ENCODE measurements at places on chromosomes 12 and 14. TPM values are rescaled to one million over a fixed set of nuclear protein-coding genes. Genes with fewer than 3 reads are reported as not detected.

- H3K36me3 ChIP-seq: peaks cover 2% of the 10 kb centered on the region
- H3K4me1 ChIP-seq: peaks cover 5% of the 10 kb centered on the region
- no peak for DNase-seq
- H3K27me3 ChIP-seq: peaks cover 22% of the 10 kb centered on the region
- no peak overlapping the region for H3K4me3 ChIP-seq
- H3K27ac ChIP-seq: no peak overlapping the region
These were observed 11.0 kb upstream of the TBPL2 start for GRCh38 chr14:55451398-55451797.

- H3K4me1 ChIP-seq: no peaks in the 10 kb centered on the region
- H3K36me3 ChIP-seq: no peaks in the 10 kb centered on the region
- H3K27me3 ChIP-seq: peaks cover 12% of the 10 kb centered on the region
These were observed 242.3 kb downstream of the ANO6 start for GRCh38 chr12:45458238-45458637.

DNA sequence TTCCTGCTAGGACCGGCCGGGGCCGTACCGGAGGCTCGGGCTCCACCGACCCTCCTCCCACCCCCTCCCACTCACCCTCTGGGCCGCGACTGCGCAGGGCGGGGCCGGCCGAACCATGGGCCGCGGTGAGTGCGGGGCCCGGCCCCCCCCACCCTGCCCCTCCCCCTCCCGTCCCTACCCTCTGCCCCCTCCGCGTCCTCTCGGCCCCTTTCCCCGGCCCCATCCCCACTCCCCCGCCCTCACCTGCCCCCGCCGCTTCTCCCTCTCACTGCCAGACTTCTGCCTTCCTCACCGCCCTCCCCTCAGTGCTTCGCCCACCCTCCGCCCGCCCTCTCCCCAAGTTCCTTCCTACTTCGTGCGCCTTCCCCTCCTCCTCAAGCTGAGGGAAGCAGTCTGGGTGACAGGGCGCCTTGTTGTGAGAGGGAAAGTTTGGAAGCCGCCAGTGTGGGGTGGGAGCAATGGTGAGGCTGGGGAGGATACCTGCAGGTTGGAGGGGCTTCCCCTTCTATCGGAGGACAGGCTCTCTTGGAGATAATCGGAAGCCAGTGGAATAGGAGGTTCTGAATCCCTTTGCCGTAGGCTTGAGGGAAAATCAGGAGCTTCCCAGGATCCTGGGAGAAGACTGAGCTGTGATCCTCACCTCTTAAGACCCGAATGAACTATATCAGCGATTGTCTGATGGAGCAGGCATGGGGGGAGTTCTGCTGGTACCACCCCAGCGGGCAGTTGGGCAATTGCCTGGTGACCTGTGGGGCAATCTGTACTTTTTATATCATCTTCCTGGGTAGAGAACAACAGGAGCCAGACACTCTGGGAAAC, 472 bp downstream of the MBD6 start:
- H3K27ac ChIP-seq: peak overlapping the region; percentile 87
- DNase-seq: peak; percentile 63
- no peaks in the 10 kb centered on the region for H3K27me3 ChIP-seq

DNA sequence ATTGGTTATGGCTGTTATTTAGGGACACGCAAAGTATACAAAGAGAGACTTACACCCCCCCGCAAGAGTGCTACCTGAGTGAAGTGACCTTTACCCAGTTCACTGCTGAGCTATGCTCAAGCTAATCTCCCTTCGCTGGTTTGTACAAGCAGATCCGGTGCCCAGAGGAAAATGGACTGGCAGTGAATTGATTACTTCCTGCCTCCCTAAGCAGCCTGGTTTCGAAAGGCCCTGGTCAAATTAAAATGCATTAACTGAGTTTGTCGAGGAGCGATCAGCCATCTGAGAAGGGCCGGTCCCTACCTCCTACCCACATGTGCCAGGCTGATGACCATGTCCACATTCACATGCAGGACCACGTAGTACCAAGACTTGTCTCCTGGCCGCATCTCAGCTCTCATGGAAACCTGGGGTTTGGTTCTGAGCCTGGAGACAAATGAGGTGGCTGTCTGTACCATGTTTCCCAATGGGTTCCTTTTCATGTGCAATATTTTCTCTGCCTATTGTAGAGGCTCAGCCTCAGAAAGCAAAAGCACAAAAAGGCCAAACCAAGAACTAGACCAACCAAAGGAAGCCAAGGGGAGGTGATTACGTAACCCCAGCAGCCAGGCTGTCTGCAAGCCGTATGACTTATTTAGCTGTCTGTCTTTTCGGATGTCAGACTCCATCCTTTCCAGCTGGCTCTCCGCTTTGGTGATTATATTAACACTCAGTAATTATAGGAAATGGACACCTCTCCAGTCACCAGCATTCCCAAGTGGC, 284.7 kb upstream of the PWP1 start:
- no peaks in the 10 kb centered on the region for H3K27me3 ChIP-seq
- H3K4me3 ChIP-seq: no peak overlapping the region
- DNase-seq: no peak
- no peak overlapping the region for H3K27ac ChIP-seq
- no peaks in the 10 kb centered on the region for H3K36me3 ChIP-seq

The ANKRD33 gene
- total RNA-seq: not detected

DNA sequence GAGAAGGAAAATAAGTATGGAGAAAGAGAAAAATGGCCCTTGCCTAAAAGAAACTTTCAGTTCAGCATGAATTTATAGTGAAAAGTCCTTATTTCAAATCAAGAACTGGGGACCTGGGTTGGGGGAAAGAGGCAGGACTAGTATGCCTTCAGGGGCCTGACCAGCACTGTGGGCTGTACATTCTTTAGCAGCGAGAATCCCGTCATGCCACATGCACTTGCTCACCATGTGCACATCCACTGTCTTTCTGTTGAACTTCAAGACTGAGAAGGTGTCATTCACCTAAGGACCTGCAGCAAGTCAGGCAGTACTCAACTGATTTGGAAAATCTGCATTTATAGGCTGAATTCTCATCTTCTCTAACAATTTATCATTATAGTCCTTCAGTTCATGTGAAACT, 50.2 kb downstream of the RAB35 start:
- H3K36me3 ChIP-seq: peaks cover 5% of the 10 kb centered on the region
- H3K27me3 ChIP-seq: no peaks in the 10 kb centered on the region
- no peak overlapping the region for H3K4me3 ChIP-seq
- no peak for DNase-seq

DNA sequence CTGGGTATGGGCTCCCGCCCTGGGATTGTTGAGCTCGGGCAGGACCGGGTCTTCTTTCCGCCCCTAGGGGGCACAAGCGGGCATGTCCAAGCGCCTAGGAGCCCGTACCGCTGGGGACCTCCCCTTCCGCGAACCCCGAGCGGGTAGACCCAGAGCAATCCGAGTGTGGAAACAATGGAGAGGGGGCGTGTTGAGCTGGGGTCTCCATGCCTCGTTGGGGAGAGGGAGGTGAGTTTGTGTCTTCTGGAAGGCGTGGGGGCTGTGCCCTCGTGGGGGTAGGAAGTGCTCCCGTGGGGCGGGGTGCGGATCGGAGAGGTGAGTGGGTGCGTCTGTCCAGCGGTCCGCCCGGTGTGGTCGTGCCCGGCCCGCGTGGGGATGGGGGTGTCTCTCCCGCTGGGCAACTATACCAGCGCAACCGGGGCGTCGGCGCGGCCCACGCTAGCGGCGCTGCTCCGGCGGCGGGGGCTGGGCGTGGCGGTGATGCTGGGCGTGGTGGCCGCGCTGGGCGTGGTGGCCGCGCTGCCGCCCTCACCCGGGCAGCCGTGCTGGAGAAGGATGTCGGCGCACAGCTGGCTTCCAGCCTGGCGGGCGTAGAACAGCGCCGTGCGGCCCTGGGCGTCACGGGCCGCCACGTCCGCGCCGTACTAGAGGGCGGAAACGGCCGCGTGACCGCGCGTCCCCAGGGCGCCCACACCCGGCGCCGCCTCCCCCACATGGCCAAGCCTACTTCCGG, 12.2 kb downstream of the AGAP2 start:
- DNase-seq: no peak
- peak overlapping the region; percentile 82 for H3K4me3 ChIP-seq
- peaks cover 12% of the 10 kb centered on the region for H3K36me3 ChIP-seq
- H3K27ac ChIP-seq: peak overlapping the region; percentile 78
- no peaks in the 10 kb centered on the region for H3K27me3 ChIP-seq

DNA sequence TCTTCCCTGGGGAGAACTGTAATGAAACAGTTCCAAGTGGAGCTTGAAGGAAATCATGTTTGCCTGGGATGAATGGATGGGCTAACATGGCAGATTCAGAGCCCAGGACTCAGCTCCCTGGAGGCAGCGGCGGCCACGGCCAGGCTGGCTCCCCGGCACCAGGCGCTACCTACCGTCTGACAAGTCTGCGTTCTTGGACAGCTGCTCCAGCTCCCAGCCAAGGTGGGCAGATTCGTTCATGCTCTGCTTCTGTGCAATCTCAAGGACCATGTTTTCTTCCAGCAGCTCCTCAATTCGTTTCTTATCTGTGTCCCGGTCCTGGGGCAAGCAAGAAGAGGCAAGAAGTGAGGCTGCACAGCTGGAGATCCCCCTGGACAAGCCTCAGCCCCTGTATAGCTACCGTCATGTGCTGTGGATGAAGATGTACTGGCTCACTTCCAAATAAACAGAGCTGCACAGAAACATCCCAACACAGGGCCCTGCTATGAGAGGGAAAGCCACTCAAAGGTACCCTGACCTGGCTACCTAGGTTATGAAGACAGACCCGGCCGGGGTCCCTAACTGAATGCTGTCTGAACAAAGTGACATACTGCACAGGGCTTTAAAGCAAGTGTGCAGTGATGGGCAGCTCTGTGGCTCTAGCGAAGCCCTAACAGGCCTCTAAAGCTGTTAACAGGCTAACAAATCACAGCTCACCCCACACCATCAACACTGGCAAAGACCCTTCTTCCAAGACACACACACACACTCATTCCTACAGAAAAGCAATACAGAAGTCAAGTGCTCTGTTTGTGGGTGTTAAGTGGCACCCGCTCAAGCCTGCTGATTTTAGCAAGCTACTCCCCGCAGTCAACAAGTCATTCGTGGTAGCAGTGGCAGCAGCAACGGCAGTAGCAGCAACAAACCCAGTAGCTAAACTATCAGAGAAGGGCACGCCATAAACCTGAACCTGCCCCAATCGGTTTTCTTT, 80.4 kb upstream of the GPR68 start:
- H3K4me3 ChIP-seq: peak overlapping the region; percentile 93
- H3K27me3 ChIP-seq: no peaks in the 10 kb centered on the region
- H3K36me3 ChIP-seq: peaks cover 4% of the 10 kb centered on the region
- DNase-seq: no peak
- peak overlapping the region; percentile 99 for H3K27ac ChIP-seq
- H3K4me1 ChIP-seq: peaks cover 38% of the 10 kb centered on the region

DNA sequence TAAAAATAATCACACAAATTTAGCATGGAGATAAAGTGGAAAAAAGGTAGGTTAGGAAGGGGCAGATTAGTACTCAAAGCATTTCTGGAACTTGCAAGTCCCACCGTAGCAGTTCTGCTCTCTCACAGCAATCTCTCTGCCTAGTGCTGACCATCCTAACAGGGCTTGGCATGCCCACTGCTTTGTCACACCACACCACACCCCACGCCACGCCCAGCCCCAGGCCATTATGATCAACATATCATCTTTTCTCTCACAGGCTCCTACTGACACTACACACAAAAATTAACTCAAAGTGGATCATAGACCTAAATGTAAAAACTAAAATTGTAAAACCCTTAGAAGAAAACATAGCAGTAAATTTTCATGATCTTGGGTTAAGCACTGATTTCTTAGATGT, 273.7 kb downstream of the DAD1 start:
- no peaks in the 10 kb centered on the region for H3K27me3 ChIP-seq
- no peaks in the 10 kb centered on the region for H3K4me1 ChIP-seq
- DNase-seq: no peak
- no peaks in the 10 kb centered on the region for H3K36me3 ChIP-seq
- no peak overlapping the region for H3K27ac ChIP-seq
- no peak overlapping the region for H3K4me3 ChIP-seq

GRCh38 chr14:50397390-50398188, 908 bp upstream of the CDKL1 start:
- H3K27me3 ChIP-seq: no peaks in the 10 kb centered on the region
- peak overlapping the region; percentile 24 for H3K27ac ChIP-seq
- peaks cover under 1% of the 10 kb centered on the region for H3K36me3 ChIP-seq
- peaks cover 5% of the 10 kb centered on the region for H3K4me1 ChIP-seq
- DNase-seq: no peak

GRCh38 chr12:29725587-29726320, 58.0 kb downstream of the TMTC1 start:
- no peak overlapping the region for H3K27ac ChIP-seq
- H3K4me3 ChIP-seq: no peak overlapping the region
- DNase-seq: no peak
- no peaks in the 10 kb centered on the region for H3K4me1 ChIP-seq

The RIN3 gene
- 70.0 TPM for total RNA-seq

GRCh38 chr14:92928258-92928629, 5.3 kb downstream of the CHGA start:
- H3K4me3 ChIP-seq: no peak overlapping the region
- H3K27me3 ChIP-seq: peaks cover 18% of the 10 kb centered on the region
- peaks cover 2% of the 10 kb centered on the region for H3K4me1 ChIP-seq
- no peaks in the 10 kb centered on the region for H3K36me3 ChIP-seq
- no peak overlapping the region for H3K27ac ChIP-seq
- no peak for DNase-seq

GRCh38 chr12:123269395-123269892, 2.2 kb downstream of the CDK2AP1 start:
- H3K4me3 ChIP-seq: peak overlapping the region; percentile 84
- no peaks in the 10 kb centered on the region for H3K36me3 ChIP-seq
- peak overlapping the region; percentile 56 for H3K27ac ChIP-seq
- H3K27me3 ChIP-seq: no peaks in the 10 kb centered on the region
- H3K4me1 ChIP-seq: peaks cover 7% of the 10 kb centered on the region
- no peak for DNase-seq

DNA sequence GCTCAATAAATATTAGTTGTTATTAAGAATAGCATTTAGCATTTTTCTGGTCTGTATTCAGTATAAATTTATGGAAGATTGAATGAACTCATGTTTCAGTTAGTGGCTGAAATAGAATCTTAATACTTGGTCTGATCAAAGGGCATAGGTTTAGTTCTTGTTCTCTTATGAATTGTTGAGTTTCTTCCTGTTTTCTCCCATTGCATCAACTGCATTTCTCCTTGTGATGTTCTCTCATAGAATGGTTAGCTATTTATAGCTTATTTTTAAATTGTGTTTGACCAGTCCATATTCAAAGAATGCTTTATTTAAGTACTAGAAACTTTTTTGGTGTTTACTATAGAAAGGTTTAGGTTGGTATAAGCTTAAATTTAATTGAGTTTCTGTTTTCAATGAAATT, 29.8 kb downstream of the APAF1 start:
- H3K4me3 ChIP-seq: no peak overlapping the region
- H3K36me3 ChIP-seq: no peaks in the 10 kb centered on the region
- H3K27me3 ChIP-seq: no peaks in the 10 kb centered on the region
- H3K27ac ChIP-seq: no peak overlapping the region
- no peaks in the 10 kb centered on the region for H3K4me1 ChIP-seq

The BCL2L14 gene
- total RNA-seq: not detected

The HOXC11 gene
- total RNA-seq: not detected

DNA sequence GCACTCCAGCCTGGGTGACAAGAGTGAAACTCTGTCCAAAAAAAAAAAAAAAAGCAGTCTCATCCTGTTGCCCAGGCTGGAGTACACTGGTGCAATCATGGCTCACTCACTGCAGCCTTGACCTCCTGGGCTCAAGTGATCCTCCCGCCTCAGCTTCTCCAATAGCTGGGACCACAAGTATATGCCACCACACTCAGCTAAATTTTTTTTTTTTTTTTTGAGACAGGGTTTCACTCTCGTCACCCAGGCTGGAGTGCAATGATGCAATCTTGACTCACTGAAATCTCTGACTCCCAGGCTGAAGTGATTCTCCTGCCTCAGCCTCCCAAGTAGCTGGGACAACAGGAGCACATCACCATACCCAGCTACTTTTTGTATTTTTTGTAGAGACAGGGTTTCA, 5.2 kb upstream of the CNPY2 start:
- H3K27ac ChIP-seq: no peak overlapping the region
- peaks cover 8% of the 10 kb centered on the region for H3K4me1 ChIP-seq
- DNase-seq: no peak
- H3K36me3 ChIP-seq: peaks cover 21% of the 10 kb centered on the region
- H3K4me3 ChIP-seq: no peak overlapping the region

Data from T-helper 17 cell (primary cell).